ENCODE measurements at places on chromosomes 11 and 22. TPM values are rescaled to one million over a fixed set of nuclear protein-coding genes. Genes with fewer than 3 reads are reported as not detected.

GRCh38 chr11:119807841-119808240 lies 78.8 kb upstream of the NECTIN1 start:
- no peak overlapping the region for H3K4me3 ChIP-seq
- H3K36me3 ChIP-seq = no peaks in the 10 kb centered on the region
- no peaks in the 10 kb centered on the region for H3K4me1 ChIP-seq
- DNase-seq = no peak

GRCh38 chr11:44731685-44732430 lies 5.1 kb downstream of the TSPAN18 start:
- H3K27ac ChIP-seq = no peak overlapping the region
- no peak for DNase-seq
- peaks cover 54% of the 10 kb centered on the region for H3K4me1 ChIP-seq
- no peaks in the 10 kb centered on the region for H3K27me3 ChIP-seq
- no peaks in the 10 kb centered on the region for H3K36me3 ChIP-seq

The PTS gene
- 26.9 TPM for total RNA-seq

DNA sequence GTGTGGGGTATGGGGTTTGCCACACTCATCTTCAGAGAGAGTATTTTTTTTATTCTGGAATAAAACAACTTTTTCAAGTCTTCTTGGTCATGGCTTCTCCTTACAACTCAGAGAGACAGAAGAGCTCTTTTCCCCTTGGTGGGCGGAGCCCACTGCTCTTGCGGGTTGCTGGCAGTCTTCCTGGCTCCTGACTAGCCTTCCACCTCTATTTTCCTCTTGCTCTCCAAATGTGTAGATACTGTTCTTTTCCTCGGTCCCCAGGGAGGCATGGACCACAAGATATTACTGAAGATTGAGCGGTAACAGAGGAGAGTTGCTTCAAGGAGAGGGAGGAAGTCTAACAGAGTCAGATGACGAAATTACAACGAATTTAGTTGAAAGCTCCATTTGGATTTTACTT lies 210.6 kb downstream of the NTM start:
- no peaks in the 10 kb centered on the region for H3K36me3 ChIP-seq
- H3K27me3 ChIP-seq = no peaks in the 10 kb centered on the region
- no peaks in the 10 kb centered on the region for H3K4me1 ChIP-seq
- H3K27ac ChIP-seq = no peak overlapping the region
- no peak for DNase-seq
- H3K4me3 ChIP-seq = no peak overlapping the region

DNA sequence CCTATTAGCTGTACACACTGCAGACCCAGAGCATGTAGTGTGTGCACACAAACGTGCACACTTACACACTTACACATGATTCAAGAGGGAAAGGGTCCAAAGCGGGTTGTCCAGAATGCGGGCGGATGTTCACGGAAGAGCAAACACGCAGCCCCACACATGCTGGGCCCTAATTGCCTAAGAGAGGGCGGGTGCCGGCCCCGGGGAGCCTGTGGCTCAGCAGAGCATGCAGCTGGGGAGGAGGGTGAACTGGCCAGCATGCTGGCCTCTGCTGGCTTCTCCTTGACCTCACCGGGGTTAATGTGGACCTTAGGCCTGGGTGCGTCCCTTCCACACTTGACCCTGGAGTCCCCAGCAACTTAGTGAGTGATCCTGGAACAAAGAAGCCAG lies 816.3 kb downstream of the BRD1 start:
- no peaks in the 10 kb centered on the region for H3K4me1 ChIP-seq
- no peaks in the 10 kb centered on the region for H3K27me3 ChIP-seq
- no peaks in the 10 kb centered on the region for H3K36me3 ChIP-seq

The KDM4D gene
- 0.39 TPM for total RNA-seq

DNA sequence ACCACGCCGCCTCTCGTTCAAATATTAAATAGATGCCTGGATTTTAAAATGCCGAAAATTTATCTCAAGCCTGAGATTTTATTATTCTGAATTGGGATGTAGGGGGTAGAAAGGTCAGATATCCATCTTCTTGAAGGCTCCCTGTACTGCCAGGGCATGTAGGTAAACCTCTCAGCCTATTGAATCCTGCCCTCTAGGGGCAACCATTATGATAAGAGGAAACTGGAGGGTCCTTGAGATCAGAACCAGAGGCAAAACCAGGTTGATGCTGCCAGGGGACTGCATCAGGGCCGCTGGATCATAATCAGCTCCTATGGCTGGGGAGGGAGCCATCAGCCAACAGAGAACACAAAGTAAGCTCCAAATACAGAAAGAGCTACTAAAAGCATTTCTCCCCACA lies 92.4 kb downstream of the KCNC1 start:
- no peak overlapping the region for H3K27ac ChIP-seq
- H3K36me3 ChIP-seq = no peaks in the 10 kb centered on the region
- H3K27me3 ChIP-seq = no peaks in the 10 kb centered on the region
- H3K4me1 ChIP-seq = no peaks in the 10 kb centered on the region
- no peak for DNase-seq

DNA sequence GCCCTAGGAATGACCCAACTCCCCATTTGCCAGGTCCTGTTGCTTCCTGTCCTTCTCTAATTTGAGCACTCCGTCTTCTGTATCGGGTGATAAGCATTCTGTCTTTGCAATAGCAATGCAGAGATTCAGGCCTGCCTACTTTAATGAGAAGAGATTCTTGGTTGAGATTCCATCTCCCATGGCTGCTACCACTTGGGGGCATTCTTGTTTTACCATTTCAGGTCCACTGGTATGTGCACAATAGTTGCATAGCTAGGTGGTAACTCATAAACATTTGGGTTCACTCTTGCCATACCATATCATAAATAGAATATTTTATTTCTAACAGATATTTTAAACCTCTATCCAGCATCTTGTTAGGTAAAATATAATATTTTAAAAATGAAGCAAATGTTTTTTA lies 34.4 kb upstream of the CALCB start:
- no peak for DNase-seq
- no peak overlapping the region for H3K4me3 ChIP-seq
- H3K27ac ChIP-seq = no peak overlapping the region

GRCh38 chr11:36122671-36123070 lies 166.6 kb downstream of the COMMD9 start:
- no peaks in the 10 kb centered on the region for H3K4me1 ChIP-seq
- H3K27ac ChIP-seq = no peak overlapping the region
- DNase-seq = no peak
- H3K4me3 ChIP-seq = no peak overlapping the region
- H3K36me3 ChIP-seq = no peaks in the 10 kb centered on the region
- H3K27me3 ChIP-seq = no peaks in the 10 kb centered on the region

The LRRC74B gene
- total RNA-seq = not detected

- no peak overlapping the region for H3K4me3 ChIP-seq
- H3K27me3 ChIP-seq = no peaks in the 10 kb centered on the region
- no peaks in the 10 kb centered on the region for H3K4me1 ChIP-seq
- H3K36me3 ChIP-seq = no peaks in the 10 kb centered on the region
- DNase-seq = no peak
Observed at GRCh38 chr11:15342163-15342562, 227.4 kb downstream of the INSC start.

DNA sequence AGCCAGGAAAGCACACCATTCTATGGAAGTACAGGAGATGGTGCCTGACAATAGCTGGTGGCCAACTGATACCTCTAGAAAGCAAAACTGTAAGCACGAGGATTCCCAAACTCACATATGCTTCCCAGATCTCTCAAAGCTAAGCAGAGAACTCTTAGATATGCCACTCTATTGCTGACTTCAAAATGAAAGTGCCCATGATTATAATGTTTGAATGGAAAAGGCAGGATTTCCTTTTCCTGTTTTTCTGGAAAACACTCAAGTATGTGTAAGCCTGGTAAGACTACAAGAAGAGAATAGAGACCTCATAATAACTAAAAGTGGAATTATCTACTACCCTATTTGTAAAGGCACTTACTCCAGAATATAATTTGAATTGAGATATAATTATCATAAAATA lies 2.6 kb upstream of the CARD18 start:
- H3K4me1 ChIP-seq = no peaks in the 10 kb centered on the region
- no peaks in the 10 kb centered on the region for H3K27me3 ChIP-seq
- H3K36me3 ChIP-seq = no peaks in the 10 kb centered on the region
- H3K27ac ChIP-seq = no peak overlapping the region
- no peak overlapping the region for H3K4me3 ChIP-seq

DNA sequence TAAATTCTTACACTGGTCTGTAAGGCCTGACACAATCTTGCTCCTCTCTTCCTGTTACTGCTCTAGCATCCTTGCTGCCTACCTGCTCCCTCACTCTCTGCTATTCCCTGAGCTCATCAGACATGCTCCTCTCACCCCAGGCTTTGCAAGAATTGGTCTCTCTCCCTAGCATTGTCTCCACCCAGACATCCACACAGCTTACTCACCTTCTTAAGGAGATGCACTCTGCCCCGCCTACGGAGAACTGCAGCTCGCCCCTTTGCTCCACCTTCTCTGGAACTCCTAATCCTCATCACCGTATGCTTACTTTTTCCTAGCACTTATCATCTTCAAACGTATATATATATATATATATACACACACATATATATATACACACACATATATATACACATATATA lies 23.3 kb upstream of the TMPRSS5 start:
- no peak for DNase-seq
- H3K27me3 ChIP-seq = no peaks in the 10 kb centered on the region
- no peak overlapping the region for H3K4me3 ChIP-seq
- H3K27ac ChIP-seq = no peak overlapping the region

DNA sequence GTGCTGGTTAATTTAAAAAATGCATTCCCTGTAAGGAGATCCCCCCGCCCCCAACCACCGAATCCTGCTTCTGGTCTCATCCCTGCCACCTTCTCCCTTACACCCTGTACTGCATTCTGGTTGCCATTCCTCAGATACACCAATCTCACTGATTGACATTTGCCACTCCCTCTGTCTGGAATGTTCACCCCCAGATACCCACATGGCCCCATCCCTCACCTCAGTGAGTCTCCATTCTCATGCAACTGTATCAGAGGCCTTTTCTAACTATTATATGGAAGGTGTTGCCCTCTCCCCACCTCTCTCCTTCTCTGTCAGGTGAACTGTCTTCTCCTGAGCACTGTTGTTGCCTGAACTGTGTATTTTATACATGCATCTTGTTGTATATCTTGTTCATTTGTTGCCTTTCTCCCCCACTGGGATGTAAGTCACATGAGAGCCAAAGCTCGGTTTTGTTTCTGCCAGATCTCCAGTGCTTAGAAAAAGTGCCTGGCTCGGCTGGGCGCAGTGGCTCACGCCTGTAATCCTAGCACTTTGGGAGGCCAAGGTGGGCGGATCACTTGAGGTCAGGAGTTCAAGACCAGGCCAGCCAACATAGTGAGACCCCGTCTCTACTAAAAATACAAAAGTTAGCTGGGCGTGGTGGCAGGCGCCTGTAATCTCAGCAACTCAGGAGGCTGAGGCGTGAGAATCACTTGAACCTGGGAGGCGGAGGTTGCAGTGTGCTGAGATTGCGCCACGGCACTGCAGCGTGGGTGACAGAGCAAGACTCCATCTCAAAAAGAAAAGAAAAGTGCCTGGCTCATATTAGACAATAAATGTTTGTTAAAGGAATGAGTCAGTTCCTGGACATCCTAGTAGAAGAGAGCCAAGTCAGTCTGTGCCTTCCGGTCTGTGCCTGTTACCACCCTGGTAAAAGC lies 61.0 kb downstream of the TNRC6B start:
- no peak overlapping the region for H3K4me3 ChIP-seq
- H3K36me3 ChIP-seq = no peaks in the 10 kb centered on the region
- no peaks in the 10 kb centered on the region for H3K27me3 ChIP-seq
- H3K27ac ChIP-seq = no peak overlapping the region
- DNase-seq = no peak

GRCh38 chr11:91981995-91982394 lies 242.6 kb upstream of the FAT3 start:
- H3K36me3 ChIP-seq = no peaks in the 10 kb centered on the region
- H3K4me3 ChIP-seq = no peak overlapping the region
- H3K4me1 ChIP-seq = no peaks in the 10 kb centered on the region

DNA sequence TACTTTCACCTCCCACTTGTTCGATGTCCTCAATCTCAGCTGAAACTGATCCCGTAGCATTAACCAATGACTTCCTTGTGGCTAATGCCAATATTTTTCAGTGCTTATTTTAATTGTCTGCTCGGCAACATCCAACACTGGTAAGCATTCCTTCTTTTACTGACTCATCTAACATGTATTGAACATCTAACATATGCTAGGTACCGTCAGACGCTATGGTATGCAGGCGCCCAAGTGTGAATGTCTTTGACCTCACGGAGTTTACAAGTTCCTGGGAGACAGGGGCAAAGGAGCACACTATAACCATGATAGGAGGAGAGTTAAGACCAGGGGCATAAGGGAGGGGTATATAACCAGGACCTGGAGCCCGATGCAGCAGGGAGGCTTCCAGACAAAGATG lies 1.7 kb downstream of the BRMS1 start:
- no peak overlapping the region for H3K4me3 ChIP-seq
- H3K4me1 ChIP-seq = peaks cover 42% of the 10 kb centered on the region
- H3K27ac ChIP-seq = no peak overlapping the region
- DNase-seq = no peak

DNA sequence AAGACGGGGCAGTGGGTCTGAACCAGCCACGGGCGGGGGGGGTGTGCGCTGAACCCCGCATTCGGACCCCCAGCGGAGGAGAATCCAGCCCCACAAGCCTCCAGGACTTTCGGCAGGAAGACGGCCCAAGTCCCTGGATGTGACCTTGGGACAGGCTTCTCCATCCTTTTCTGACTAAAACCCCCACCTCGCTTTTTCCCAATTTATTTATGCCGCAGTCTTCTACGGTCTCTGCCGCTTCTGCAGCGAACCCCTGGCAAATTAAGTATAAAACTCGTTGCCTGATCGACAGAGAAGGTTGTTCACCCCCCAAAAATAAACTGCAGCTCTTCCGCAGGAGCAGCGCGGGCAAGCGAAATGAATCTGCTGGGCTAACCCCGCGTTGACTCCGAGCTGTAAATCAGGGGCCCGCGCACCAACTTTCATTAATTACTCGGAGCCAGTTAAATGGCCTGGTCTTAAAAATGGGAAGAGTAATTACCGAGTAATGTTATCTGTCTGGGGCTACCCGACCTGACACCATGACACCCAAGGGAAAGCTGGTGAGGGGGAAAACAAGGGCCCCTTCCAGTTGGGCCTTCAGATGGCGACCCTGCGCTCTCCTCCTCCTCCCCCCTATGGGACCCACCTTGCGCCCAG lies 6.6 kb downstream of the WT1 start:
- no peak overlapping the region for H3K4me3 ChIP-seq
- H3K36me3 ChIP-seq = no peaks in the 10 kb centered on the region
- H3K4me1 ChIP-seq = peaks cover 24% of the 10 kb centered on the region

The OR51F2 gene
- total RNA-seq = not detected

- no peaks in the 10 kb centered on the region for H3K27me3 ChIP-seq
- H3K36me3 ChIP-seq = no peaks in the 10 kb centered on the region
- H3K27ac ChIP-seq = no peak overlapping the region
- H3K4me1 ChIP-seq = no peaks in the 10 kb centered on the region
- H3K4me3 ChIP-seq = no peak overlapping the region
- no peak for DNase-seq
Observed at GRCh38 chr11:130180896-130181294, 21.3 kb downstream of the ST14 start.

The SELENOO gene
- total RNA-seq = 33.8 TPM

GRCh38 chr11:107857550-107858216 lies 904 bp downstream of the SLC35F2 start:
- H3K4me3 ChIP-seq = peak overlapping the region; percentile 84
- peak overlapping the region; percentile 45 for H3K27ac ChIP-seq
- no peaks in the 10 kb centered on the region for H3K36me3 ChIP-seq

- no peaks in the 10 kb centered on the region for H3K36me3 ChIP-seq
- peaks cover 48% of the 10 kb centered on the region for H3K4me1 ChIP-seq
- H3K27me3 ChIP-seq = no peaks in the 10 kb centered on the region
- peak overlapping the region; percentile 28 for H3K4me3 ChIP-seq
- H3K27ac ChIP-seq = peak overlapping the region; percentile 51
Observed at GRCh38 chr11:129854232-129854805, 38.7 kb downstream of the TMEM45B start.

Measured in CD4-positive, alpha-beta memory T cell (primary cell).